ENCODE measurements at places on chromosomes 2 and 18. TPM values are rescaled to one million over a fixed set of nuclear protein-coding genes. Genes with fewer than 3 reads are reported as not detected.
A peak's percentile ranks its signal among the peaks of the same experiment; 100 is the strongest.

- no peaks in the 10 kb centered on the region for H3K27me3 ChIP-seq
- peak overlapping the region; percentile 54 for H3K27ac ChIP-seq
- H3K36me3 ChIP-seq: peaks cover 85% of the 10 kb centered on the region
- peaks cover 69% of the 10 kb centered on the region for H3K4me1 ChIP-seq
Measured at GRCh38 chr2:181463588-181463987, 6.4 kb downstream of the ITGA4 start.

DNA sequence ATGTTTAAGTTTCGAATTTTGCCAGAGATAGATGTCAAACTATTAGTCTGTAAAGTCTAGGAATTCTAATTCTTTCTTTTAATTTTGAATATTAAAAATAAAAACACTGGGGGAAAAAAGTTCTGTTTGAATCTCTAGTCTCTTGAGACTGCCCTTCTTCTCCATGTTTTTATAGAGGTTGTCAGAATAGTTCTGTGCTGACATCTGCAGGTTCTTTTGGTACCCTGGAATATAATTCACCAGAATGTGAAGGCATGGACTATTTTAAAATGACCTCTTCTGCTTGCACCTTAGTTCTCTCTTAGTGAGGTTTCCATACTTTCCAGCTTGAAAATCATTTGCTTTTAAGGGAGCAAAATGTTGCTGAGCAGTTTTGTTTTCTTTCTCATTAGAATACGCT lies 121.0 kb upstream of the MSTN start:
- H3K27ac ChIP-seq: no peak overlapping the region
- no peaks in the 10 kb centered on the region for H3K36me3 ChIP-seq
- H3K27me3 ChIP-seq: peaks cover 25% of the 10 kb centered on the region
- peaks cover 7% of the 10 kb centered on the region for H3K4me1 ChIP-seq
- DNase-seq: no peak
- no peak overlapping the region for H3K4me3 ChIP-seq

- DNase-seq: no peak
- H3K27me3 ChIP-seq: no peaks in the 10 kb centered on the region
- H3K27ac ChIP-seq: peak within 1 kb of the TSS; percentile 92
- H3K36me3 ChIP-seq: peaks cover 48% of the 10 kb centered on the region
- peak within 1 kb of the TSS; percentile 92 for H3K4me3 ChIP-seq
- H3K4me1 ChIP-seq: peaks cover 32% of the 10 kb centered on the region
Measured at GRCh38 chr18:63319383-63320122, at the start of gene BCL2. Gene BCL2, minus strand, starts transcription at chr18:63319769.

- H3K4me1 ChIP-seq: no peaks in the 10 kb centered on the region
- peaks cover 18% of the 10 kb centered on the region for H3K27me3 ChIP-seq
- H3K27ac ChIP-seq: no peak overlapping the region
Measured at GRCh38 chr2:178143481-178143880, 31.2 kb downstream of the RBM45 start.

DNA sequence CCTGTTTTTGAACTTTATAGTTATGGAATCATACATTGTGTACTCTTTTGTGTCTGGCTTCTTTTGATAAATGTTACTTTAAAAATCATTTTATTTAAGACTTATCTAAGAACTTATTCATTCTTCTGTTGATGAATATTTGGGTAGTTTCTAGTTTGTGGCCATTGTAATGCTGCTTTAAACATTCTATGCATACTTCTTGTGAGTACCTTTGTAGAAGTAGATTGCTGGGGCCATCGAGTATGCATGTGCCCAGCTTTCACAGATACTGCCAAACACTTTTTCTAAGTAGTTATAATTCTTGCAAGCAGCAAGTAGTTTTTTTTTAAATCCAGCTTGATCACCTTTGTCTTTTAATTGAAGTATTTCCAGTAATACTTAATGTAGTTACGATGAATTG lies 11.1 kb downstream of the CD302 start:
- no peak overlapping the region for H3K27ac ChIP-seq
- DNase-seq: no peak
- H3K4me1 ChIP-seq: peaks cover 4% of the 10 kb centered on the region
- no peaks in the 10 kb centered on the region for H3K36me3 ChIP-seq
- no peak overlapping the region for H3K4me3 ChIP-seq
- no peaks in the 10 kb centered on the region for H3K27me3 ChIP-seq

DNA sequence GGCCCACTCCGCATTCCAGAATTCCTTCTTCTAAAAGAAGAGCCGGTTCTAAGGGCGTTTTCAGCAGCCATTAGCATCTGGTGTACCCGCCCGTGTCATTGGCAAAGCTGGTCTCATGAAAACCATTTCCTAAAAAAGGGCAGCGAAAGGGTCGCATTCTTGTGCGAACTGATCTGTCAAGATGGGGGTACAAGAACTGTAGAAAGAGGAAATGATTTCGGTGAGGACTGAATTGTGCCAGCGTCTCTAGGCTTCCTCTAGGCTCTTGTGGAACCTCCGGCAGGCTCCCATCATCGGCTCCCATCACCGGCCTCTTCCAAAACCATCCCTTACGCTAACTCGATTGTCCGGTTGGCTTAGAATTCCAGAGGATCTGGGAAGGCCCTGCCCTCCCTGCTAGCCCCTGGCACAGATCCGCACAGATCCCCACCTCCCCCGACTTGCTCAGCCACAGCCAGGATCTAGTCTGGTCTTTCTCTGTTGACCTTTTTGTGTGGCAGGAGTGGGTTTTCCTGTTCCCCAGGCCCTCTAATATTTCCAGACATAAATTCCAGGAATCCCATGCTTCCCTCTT lies 1.3 kb downstream of the RAB31 start:
- H3K4me3 ChIP-seq: peak overlapping the region; percentile 77
- peaks cover 78% of the 10 kb centered on the region for H3K27me3 ChIP-seq
- H3K27ac ChIP-seq: no peak overlapping the region
- peaks cover 43% of the 10 kb centered on the region for H3K4me1 ChIP-seq

Gene ERFE
- total RNA-seq: not detected

Gene RUFY4
- 3.2 TPM for total RNA-seq

Gene GKN2
- not detected for total RNA-seq

All from activated CD4-positive, alpha-beta memory T cell treated with anti-CD3 and anti-CD28 coated beads, Interleukin-2, amount 10 ng/mL, durations not matched to agents 7 days and 5 days (primary cell).